ENCODE measurements at places on chromosomes 3 and 15. TPM values are rescaled to one million over a fixed set of nuclear protein-coding genes. Genes with fewer than 3 reads are reported as not detected.

The SPINK8 gene
- not detected for polyA plus RNA-seq

The LRRC28 gene
- 28.4 TPM for polyA plus RNA-seq

The ALS2CL gene
- 1.0 TPM for polyA plus RNA-seq

The CELSR3 gene
- polyA plus RNA-seq = 0.55 TPM

The EEFSEC gene
- polyA plus RNA-seq = 6.8 TPM

The MYEF2 gene
- 7.1 TPM for polyA plus RNA-seq

The PLA2G4E gene
- not detected for polyA plus RNA-seq

The CADM2 gene
- polyA plus RNA-seq = not detected

The APH1B gene
- 13.6 TPM for polyA plus RNA-seq

The GOLIM4 gene
- 27.9 TPM for polyA plus RNA-seq

Measured in AG04450 (cell line).